ENCODE measurements at places on chromosomes 7 and 10.
A peak's percentile ranks its signal among the peaks of the same experiment; 100 is the strongest.

DNA sequence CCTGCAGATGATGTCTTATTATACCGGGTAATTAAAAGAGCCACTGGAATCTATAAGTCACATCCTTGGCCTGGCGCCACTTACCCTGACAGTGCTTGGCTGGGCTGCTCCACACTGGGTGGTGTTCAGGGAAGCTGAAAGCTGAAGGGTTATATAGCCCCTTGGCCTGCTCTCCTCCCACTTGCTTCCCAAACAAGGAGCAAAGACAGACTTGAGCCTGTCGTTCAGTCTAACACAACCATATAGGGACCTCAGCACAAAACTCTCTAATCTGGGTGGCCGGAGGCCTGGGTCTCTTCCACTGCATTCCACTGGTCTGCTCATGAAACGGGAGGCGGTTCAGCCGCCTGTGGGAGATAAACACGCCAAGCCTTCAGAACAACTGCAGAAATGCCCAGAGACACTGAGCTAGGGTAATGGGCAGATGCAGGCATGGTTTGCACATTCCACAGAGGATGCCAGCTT is at the start of gene ACTA2:
Gene ACTA2 (minus strand): TSS at position 127 of the 465 bp plus-strand sequence. CDS start 3,843 bp downstream, outside the sequence.
- DNase-seq = no peak

GRCh38 chr10:94889123-94889522 is 49.3 kb upstream of the CYP2C9 start:
- no peak for DNase-seq

DNA sequence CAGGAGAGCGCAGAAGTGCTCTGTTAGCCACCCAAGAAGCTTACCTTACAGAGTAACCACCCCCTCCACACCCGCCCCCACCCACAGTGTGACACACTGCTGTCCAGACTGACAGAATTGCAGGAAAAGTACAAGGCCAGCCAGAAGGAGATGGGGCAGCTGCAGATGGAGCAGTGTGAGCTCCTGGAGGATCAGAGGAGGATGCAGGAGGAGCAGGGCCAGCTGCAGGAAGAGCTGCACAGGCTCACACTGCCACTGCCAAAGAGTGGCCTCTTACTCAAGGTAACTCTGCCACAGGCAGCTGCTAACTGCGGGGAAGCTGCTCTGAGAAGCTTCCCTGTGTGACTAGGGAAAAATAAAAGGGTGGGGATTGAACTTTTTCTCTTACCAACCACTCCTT is 17.6 kb downstream of the CCDC136 start:
- DNase-seq = no peak

GRCh38 chr7:33903791-33904680 is 1.3 kb upstream of the BMPER start:
- DNase-seq = peak; percentile 45

GRCh38 chr7:151400626-151401315 is 9.1 kb downstream of the WDR86 start:
- peak; percentile 40 for DNase-seq

DNA sequence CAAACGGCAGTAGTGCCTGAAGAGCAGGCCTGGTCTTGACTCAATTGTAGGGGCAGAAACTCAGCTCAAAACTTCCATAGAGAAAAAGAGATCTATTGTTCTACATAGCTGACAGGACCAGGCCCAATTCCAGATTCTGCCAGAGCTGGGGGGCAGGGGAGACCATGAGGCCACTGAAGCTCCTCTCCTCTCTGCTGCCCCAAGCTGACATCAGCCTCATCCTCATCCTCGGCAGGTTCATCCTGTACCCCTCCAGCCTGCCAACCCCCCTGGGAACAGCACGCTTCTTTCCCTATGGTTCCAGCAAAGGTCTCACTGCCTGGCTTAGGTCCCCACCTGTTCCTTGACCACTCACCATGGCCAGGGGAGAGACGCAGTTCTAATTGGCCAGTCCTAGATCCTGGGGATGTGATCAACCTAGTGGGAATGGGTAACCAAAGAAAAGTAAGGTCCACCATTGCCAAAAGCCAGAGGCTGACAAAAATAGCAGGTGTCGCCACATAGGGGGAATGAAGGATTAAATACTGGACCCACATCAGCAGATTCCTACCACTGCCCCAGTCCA is 42.9 kb downstream of the CCDC3 start:
- no peak for DNase-seq

DNA sequence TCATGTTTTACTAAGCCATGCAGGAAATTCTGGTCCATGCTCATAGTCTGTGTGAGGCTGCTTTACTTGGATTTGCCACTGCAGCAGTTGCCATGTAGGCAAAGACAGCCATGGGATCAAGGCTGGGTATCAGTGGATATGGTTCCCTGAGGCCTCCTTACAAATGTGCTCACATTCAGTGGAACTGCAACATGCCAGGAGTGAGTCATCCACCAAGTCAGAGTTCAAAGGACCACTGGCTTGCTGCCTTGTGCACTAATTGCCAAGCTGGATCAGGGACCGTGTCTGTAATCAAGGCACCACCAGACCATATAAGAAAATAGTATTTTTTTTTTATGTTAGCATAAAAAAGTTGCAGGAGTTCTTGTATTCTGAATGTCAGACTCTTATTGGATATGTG is 101.0 kb downstream of the CDCA7L start:
- no peak for DNase-seq

GRCh38 chr10:50850578-50851230 is 34.7 kb downstream of the A1CF start:
- no peak for DNase-seq

DNA sequence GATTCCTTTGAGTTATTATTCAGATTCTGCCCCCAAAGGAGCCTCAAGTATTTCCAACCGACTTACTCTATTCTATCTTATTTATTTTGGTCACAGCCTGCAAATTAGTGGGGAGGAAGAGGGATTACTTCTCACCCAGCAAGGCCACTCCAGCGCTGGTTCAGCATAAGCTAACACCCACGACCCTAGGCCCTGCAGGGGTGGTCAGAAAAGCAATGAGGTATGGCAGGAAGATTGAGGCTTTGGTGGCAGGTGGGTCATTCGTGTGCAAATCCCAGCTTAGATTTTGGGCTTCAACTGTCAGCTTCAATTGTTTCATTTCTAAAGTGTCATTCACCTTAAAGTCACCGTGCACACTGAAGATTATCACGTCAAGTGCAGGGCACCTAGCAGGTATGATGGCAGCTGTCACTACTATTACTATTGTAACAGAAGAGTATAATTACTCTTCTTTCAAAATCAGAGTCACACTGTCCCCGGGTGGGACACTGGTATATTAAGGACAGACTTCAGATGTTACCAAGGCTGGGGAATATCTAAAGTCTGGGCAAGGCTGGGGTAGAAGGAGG is 48.8 kb upstream of the OPTN start:
- DNase-seq = no peak

DNA sequence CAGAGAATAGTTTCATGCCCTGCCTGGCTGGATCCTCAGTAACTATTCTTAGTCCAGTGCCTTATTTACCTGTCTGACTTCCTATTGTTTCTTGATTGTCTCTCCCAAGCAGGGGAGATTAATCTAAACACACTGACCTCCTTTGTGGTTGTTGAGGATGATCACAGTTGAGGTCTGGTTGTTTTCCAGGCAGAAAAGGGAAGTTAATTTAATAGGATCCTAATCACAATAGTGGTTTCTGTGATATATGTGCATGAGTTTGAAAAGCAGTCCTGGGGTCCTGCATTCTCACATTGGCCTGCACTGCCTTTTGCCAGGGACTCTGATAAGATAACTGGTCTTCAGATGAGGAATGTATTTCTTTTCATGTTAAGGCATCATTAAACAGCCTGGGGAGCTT is 130.1 kb downstream of the SND1 start:
- no peak for DNase-seq

GRCh38 chr7:140631602-140632001 is 9.0 kb downstream of the DENND2A start:
- DNase-seq = no peak

DNA sequence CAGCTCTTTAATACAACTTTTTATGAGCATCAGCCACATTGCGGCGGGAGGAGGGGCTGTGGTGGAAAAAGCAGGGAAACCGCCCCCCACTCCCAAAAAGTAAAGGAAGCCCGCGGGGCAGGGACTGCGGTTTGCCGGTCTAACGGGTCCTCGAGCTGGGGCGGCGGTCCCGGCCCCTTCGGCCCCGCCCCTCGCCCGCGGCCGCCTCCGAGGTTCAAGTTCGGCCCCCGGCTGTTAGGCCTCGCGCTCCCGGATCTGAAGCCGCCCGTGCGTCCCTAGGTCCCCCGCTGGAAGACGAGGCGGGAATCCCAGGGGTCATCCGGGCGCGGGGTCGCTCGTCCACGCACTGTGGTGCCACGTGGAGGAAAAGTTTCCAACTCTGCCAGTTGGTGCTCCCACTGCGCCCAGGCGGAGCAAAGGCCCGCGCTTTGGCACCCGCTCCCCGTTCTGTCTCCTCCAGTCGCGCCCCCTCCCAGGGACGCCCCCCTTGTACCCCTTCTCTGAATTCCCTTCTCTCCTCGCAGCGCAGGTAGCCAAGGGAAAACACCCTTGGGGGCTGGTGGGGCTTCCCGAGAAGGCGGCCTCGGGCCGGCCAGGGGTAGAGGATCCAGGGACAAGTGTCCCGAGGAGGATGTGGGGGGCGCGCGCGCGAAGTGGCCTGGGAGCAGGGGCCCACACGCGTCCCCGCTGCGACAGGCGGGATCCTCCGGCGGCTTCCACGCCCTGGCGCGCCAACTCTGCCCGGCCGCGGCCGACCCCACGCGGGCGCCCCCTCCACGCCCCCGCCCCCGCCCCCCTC is 798 bp upstream of the AUTS2 start:
- DNase-seq = no peak

DNA sequence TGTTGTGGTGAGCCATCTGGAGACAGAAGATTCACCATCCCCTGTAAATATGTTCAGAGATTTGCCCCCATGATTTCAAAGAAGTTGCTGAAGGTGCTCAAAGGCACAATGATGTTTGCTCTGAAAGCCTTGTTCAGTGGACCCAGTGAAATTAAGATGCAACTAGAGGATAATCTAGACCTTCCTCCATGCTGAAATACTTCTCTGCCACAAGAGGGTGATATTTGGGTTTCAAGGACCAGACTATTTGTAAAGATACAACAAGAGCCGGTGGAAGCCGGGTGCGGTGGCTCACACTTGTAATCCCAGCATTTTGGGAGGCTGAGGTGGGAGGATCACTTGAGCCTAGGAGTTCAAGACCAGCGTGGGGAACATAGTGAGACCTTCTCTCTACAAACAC is 13.5 kb upstream of the MSRB2 start:
- DNase-seq = peak; percentile 17

DNA sequence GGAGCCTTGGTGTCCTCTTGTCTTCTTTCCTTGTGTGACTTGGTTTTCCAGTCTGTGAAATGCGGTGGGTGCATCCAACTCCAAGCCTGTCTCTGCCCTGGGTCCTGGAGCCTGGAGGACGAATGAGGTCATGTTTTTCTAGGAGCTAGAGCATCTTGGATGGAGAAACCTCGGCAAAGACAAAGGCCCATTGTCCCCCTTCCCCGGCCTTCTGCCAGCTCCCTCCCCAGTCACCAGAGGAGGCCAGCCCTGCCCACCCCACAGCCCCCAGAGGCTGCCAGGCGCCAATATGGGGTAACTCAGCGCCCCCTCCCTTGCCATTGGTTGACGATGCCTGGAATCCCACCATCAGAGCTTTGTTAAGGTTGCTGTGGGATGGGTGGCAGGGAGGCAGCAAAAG is 40.4 kb downstream of the KCTD7 start:
- DNase-seq = no peak

- DNase-seq = no peak
Observed at GRCh38 chr7:22066522-22066921, 120.8 kb upstream of the CDCA7L start.

- DNase-seq = peak; percentile 59
Observed at GRCh38 chr7:151472644-151473380, 32.9 kb upstream of the CRYGN start.

DNA sequence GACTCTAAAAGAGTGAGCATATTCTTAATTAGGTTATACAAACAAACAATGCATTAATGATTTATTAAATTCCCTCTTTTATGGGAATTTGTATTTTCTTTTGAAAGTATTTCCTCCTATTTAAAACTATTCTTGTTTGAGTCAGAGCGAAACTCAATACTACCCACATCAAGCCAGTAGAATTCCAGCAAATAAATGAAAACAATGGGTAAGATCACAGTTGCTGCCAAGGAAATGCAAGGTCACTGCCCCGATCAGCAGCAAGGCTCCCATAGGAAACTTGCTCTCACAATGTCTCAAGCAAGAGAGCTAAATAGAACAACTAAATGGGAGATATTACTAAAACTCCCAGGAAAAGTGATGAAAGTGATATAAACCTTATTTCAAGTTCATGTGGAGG is 206.3 kb downstream of the THSD7A start:
- no peak for DNase-seq

DNA sequence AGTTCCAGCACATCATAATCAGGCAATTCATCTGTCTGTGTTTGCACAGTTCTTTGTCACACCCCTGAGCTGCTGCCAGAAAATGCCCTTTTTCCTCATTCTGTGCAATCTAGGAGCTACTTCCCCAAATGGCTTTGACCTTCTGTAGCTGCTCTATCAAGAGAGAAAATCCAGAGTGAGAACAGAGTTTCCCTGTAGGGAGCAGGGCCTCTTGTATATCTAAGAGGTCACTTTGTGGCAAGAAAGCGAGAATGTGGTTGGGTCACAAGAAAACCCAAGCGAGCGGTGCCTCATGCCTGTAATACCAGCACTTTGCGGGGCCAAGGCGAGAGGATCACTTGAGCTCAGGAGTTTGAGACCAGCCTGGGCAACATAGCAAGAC is 24.3 kb downstream of the SLC29A3 start:
- DNase-seq = no peak

DNA sequence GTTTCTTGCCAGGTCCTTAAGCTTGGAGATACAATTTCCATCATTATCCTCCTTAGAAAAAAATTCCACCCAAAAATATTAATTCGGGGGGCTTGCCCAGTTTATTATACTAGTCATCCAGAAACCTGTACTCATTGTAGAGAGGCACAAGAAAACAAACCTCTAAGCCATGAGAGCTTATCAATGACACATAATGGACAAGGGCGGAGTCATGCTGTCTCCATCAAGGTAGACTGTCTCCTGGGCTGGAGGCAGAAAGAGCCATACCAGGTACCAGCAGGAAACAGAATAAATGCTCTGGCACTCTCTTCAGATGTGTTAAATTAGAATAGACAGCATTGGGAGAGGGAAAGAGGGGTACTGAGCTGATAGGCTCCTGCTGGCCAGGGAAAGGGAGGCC is 69.8 kb upstream of the GSDME start:
- no peak for DNase-seq

GRCh38 chr7:157412491-157413180 is 75.8 kb downstream of the DNAJB6 start:
- no peak for DNase-seq

DNA sequence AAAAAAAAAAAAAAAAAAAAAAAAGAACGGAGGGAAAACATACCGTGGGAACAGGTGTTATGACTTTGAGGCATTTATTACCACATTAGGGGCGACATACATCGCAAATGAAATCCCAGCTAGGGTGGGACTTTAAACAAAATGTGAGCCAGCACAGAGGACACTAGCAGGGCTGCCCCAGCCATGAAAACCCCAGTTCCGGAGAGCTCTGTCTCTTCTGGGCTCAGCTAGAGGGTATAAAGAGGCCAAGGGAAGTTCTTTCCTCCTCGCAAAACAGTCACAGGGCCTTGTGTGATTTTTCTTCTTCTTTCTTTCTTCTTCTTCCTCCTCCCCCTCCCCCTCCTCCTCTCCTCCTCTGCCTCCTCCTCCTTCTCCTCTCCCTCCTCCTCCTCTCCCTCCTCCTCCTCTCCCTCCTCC is 59.9 kb upstream of the ECHDC3 start:
- no peak for DNase-seq

Measured in MM.1S (cell line).